Naive thymus-derived CD8-positive, alpha-beta T cell (primary cell): ENCODE measurements at places on chromosomes 2 and 18.

DNA sequence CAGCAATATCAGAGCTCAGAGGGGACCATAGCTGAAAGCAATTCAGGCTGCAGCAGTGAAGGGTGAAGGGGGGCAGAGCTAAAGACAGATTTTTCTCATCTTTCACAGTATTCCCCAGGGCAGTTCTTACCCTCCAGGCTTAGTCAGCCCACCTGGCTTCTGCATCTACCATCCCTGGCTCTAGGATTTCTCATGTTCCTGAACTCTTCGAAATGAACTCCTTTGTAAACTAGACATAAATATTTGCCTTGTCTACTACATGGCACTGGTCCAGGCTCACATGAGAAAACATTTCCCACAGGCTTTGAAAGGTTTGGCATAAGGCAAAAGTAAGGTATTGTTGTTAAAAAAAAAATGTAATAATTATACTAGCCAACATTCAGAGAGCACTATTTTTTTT lies 23.6 kb upstream of the NEB start:
- no peak for DNase-seq

GRCh38 chr2:33275689-33276444 lies 200.6 kb upstream of the RASGRP3 start:
- no peak for DNase-seq

GRCh38 chr18:80035997-80036396 lies 1.8 kb downstream of the RBFA start:
- DNase-seq: no peak

- DNase-seq: no peak
Observed at GRCh38 chr18:48721312-48721711, 182.5 kb downstream of the CTIF start.

DNA sequence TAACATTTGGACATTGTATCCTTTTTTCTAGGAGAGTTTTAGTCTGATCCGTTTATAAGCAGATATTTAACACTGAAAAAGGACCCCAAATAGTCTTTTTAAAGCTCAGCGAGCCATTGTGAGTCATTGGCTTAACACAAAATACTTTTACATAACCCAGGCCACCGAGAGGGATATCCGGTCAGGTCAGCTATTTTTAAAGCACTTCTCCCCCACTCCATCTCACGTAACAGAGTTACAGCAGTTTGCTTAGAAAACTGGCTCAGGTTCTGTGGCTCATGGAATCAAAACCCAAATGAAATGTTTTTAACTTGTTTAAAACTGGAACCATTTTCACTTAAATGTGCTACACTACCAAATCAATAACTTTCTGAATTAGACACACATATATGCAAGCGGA lies 23.9 kb downstream of the COL4A3 start:
- no peak for DNase-seq
